ENCODE measurements at places on chromosomes 7 and 10.
A peak's percentile ranks its signal among the peaks of the same experiment; 100 is the strongest.

DNA sequence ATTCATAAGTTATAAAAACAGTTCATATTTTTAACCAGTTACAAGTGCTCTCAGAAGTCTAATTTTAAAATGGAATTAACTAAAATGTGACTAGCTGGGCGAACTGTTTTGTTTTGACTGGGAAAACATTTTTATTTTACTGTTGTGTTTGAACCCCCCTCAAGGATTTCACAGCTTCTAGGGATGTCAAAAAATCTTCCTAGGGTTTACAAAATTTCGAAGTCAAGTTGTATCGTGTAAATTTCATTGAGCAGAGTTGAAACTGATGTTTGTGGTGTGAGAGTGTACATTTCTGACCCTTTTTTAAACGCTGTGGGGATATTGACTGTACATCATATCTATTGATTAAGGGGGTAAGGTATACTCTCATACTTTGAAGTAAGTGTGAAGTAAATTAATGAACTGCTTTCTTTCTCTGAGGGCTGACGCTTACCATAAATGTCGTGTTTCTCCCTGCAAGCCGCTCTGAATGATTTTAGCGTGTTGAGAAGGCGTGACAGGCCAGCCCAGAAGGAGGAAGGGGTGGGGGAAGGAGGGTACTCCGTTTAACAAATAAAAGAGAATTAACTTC, 1.8 kb upstream of the SP8 start:
- DNase-seq = no peak

- DNase-seq = peak; percentile 13
These were observed 54.4 kb downstream of the ITGB8 start for GRCh38 chr7:20385126-20385525.

DNA sequence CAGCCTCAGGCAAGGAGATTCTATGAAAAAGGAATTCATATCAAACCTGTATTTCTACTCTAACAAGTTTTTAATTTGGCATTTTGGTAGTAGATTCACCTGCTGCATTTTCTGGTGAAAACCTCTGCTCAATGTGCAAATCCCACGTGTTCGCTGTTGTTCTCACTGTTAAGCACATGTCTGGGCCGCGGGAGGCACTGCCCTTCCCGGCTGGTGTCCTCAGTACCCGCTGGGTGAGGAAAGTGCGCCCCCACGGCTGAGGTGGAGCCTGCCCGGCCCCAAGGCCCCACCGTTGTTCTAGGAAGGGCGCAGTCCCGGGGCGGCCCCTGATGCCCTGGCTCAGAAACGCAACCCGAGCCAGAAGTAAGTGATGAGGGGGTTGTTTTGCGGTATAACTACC, 193.4 kb upstream of the VWC2 start:
- DNase-seq = no peak

GRCh38 chr10:60346661-60347060, 43.0 kb downstream of the ANK3 start:
- no peak for DNase-seq

- peak; percentile 20 for DNase-seq
These were observed 20.0 kb downstream of the ARHGAP21 start for GRCh38 chr10:24703700-24704099.

GRCh38 chr10:128432011-128432410, 305.8 kb upstream of the MKI67 start:
- DNase-seq = no peak

DNA sequence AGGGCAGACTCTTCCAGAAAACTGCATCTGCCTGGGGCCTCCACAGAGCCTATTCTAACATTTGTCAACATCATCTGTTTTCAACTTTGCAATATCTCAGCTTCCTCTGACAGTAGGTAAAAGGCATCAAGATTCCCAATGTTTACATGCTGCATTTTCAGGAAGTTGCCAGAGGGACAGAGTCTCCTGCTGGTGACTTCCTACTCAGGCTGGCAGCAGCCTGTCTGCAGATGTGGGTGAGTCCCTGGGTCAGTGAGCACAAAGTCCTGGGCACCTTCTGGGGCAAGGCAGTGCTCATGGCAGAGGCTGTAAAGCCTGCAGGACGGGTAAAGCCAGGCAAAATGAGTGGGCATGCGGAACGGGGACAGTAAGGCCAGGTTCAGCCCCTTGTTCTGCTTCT, 69.4 kb downstream of the EBF3 start:
- no peak for DNase-seq

- no peak for DNase-seq
These were observed 650.4 kb upstream of the CELF2 start for GRCh38 chr10:10367264-10367663.

- DNase-seq = no peak
These were observed 294.6 kb downstream of the SORCS3 start for GRCh38 chr10:104935656-104936055.

DNA sequence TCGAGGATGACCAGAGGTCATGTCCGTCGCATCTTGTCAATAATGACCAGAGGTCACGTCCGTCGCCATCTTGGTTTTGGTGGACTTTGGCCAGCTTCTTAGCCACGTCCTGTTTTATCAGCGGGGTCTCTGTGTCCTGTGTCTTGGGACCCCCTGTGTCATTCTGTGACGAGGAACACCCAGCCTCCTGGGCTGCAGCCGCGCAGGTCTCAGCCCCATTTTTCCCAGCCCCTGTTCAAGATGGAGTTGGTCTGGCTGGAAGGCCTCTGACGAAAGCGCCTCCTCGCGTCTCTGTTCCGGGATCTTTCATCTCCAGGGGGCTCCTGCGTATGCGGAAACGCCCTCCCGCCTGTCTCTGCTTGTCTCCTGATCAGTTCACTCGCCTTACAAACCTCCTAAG, 134.2 kb downstream of the ELFN1 start:
- DNase-seq = no peak

- no peak for DNase-seq
These were observed 266.2 kb downstream of the SLC25A13 start for GRCh38 chr7:96055717-96056116.

Measured in AG08396 (cell line).